Right ventricle myocardium inferior (tissue), 1 donor: ENCODE measurements at places on chromosomes 16 and 17.

DNA sequence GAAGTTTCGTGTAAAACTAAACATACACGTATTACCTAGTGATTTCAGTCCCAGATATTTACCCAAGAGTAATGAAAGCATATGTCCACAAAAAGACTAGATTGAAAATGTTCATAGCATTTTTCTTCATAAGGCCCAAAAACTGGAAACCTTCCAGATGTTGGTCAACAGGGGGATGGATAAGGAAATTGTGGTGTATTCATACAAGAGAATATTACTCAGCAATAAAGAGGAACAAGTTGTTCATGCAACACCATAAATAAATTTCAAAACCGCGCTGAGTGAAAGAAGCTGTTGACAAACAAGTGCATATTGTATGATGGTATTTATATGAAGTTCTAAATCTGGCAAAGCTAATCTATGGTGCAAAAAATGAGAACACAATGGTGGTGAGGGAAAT lies 54.1 kb upstream of the NFAT5 start:
- DNase-seq = no peak

DNA sequence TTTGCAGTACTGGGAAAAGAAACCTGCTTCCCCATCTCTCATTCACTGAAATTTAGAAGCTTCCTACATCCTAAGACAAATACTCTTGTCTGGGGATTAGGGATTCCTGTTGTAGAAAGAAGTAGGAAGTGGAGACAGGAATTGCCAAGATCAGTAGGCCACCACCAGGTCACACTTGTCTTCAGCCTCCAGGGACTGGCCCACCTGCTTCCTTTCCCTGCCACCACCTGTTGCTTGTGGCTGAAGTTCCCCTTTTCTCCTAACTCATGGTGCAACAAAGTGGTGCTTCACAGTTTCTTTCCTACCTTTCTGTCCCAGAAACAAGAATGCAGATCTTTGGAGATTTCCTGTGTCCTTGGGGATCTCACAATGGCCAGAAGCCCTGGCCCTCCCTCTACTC lies 82.4 kb downstream of the WNT3 start:
- DNase-seq = no peak

DNA sequence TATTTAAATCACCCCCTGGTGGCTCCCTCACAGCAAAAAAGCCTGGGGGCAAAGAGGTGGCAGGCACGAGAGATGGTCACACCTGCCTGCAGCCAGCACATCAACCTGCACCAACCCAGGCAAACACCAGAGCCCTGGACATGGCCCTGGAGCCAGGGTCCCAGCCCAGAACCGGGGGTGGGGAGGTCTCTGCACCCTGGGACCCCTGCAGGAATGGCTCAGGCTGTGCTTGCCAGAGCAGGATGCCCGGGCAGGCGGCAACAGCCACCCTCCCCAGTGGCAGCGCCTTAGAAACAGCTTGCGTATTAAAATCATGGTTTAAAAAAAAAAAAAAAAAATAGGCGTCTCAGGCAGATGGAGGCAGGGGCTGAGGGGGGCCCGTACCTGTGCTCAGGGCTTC lies 16.2 kb downstream of the MYBBP1A start:
- peak; percentile 31 for DNase-seq

GRCh38 chr16:68978303-68978954 lies 127.0 kb upstream of the HAS3 start:
- no peak for DNase-seq

GRCh38 chr16:17515421-17516210 lies 44.9 kb upstream of the XYLT1 start:
- DNase-seq = no peak

GRCh38 chr17:78407387-78408000 lies 29.0 kb downstream of the PGS1 start:
- peak; percentile 9 for DNase-seq

- no peak for DNase-seq
Observed at GRCh38 chr16:15980329-15980728, 30.9 kb downstream of the ABCC1 start.
